ENCODE measurements at places on chromosomes 12 and 14. TPM values are rescaled to one million over a fixed set of nuclear protein-coding genes. Genes with fewer than 3 reads are reported as not detected.

GRCh38 chr12:104567832-104568486 lies 111.2 kb downstream of the CHST11 start:
- no peaks in the 10 kb centered on the region for H3K36me3 ChIP-seq
- peak; percentile 8 for DNase-seq

- peaks cover 69% of the 10 kb centered on the region for H3K4me1 ChIP-seq
- H3K4me3 ChIP-seq: peak overlapping the region; percentile 8
- H3K36me3 ChIP-seq: no peaks in the 10 kb centered on the region
- DNase-seq: peak; percentile 19
- no peaks in the 10 kb centered on the region for H3K27me3 ChIP-seq
Measured at GRCh38 chr12:124545508-124546418, 21.6 kb downstream of the NCOR2 start.

Gene BHLHE41
- total RNA-seq: 0.20 TPM

Gene SMCO3
- not detected for total RNA-seq

Gene NTS
- total RNA-seq: not detected

Gene FAM181A
- not detected for total RNA-seq
